Stimulated activated CD4-positive, alpha-beta T cell treated with anti-CD3 and anti-CD28 coated beads, Interleukin-15, amount 100 ng/mL, for 1 hour (primary cell): ENCODE measurements at places on chromosomes 5 and 9.
A peak's percentile ranks its signal among the peaks of the same experiment; 100 is the strongest.

DNA sequence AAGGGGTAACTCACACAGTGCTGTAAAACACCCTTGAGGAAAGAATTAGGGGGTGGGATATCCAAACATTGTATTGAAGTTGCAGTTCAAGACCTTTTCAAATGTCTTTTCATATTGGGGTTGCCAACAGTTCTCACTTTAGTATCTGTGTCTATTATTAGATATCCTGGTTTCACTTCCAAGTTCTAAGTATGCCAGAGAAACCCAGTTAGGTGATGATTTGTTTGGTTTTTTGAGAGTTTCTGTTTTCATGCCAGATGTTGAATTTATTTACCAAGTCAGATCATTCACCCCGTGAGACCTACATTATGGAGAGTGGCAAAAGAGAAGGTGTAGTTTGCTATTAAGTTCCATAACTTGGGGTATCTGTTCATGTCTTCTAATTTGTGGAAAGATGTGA is 64.5 kb downstream of the C9orf152 start:
- no peak for DNase-seq

GRCh38 chr5:172941067-172941516 is 18.1 kb upstream of the RPL26L1 start:
- DNase-seq = no peak

DNA sequence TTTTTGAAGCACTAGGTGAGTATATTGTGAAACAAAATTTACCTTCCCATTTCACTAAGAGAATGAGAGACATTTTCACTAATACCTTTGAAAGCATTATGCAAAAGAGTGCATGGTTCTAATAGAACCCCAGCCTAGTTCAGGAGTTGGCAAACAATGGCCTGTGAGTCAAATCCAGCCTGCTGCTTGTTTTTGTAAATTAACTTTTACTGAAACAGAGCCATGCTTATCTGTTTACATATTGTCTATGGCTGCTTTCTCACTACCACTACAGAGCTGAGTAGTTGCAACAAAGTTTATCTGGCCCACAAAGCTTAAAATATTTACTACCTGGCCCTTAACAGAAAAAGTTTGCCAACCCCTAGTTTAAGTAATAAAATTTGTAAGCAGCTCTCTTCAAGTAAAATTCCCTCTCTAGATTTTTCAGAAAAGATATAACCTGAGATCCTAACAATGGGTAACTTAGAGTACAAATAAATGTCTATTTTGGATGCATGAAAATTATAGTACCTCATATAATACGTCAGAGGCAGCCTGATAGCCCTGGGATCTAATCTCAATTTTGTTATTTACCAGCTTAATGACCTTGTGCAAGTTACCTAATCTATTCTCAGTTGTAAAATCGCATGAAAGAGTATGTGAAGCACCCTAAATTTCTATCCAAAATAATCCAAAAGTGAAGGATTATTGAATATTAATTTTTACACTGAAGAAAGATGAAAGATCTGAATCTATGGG is 50.7 kb upstream of the ARL15 start:
- DNase-seq = no peak

DNA sequence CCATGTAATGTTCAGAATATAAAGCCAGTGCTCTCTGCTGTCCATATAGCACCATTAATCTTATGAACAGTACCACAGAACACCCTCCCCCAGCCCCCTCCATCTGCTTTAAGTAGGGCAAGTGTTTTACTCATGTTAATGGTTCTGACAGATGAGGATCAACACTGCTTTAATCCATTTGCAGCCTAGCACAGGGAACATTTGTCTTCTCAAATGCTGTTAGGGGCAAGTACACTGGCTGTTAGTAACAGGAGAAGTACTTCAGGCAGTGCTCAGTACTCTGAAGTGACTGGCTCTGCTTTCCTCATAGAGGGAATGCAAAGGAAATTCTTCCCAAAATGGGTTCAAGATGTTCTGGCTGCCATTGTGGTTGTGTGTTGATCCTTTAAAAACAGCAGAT is 202.6 kb downstream of the DCP2 start:
- no peak for DNase-seq

DNA sequence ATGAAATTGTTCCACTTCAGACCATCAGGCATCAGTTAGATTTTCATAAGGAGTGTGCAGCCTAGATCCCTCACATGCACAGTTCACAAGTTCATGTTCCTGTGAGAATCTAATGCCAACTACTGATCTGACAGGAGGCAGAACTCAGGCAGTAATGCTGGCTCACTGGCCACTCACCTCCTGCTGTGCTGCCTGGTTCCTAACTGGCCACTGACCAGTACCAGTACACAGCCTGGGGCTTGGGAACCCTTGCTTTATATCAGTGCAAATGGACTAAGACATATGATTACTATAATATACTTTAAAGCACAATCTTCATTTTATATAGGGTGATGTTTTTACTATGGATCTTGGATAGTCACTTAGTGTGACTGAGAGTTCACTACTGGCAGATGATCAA is 259.2 kb downstream of the SLCO4C1 start:
- no peak for DNase-seq

DNA sequence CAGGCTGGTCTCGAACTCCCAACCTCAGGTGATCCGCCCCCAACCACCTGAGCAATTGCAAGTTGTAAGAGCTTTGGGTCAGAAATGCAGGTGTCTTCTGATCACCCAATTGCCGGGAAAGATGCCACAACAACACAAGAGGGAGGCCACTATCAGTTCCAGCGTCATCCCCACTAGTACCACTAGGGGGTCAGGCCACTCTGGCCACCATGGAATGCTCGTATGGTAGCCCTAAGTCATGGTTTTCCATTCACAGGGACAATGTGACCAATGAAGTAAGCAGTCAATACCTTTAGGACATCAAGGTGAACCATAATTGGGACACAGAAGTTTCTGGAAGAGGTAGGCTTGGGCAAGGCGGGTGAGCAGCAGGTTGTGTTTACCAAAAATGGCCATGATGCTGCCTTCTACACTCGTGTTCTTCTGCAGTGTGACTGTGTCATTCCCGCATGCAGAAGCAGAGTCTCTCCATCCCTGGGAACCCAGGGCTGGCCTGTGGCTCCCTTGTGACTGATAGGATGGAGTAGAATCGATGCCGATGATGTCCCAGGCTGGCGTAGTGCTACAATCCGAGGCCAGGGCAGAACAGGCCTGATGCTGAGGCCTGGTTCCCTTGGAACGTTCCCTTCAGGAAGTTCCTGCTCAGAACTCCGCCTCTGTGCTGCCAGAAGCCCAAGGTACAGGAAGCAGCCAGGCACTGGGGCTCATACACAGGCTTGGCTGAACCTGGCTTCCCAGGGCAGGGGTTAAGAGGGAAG is 42.2 kb upstream of the ANKRD33B start:
- DNase-seq = no peak

DNA sequence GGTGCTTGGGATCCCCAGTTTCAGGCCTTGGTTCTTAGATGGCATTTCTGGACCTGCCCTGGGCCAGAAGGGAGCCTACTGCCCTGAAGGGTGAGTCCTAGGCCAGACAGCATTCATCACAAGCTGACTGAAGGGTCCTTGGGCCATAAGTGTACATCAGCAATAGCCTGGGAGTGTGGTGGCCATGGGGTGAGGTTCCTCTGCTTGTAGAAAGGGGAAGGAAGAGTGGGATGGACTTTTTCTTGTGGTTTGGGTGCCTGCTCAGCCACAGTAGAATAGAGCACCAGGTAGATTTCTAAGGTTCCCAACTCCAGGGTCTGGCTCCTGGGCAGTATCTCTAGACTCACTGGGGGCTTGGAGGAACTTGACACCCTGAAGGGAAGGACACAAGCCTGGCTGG is 95.2 kb upstream of the PHF24 start:
- no peak for DNase-seq

DNA sequence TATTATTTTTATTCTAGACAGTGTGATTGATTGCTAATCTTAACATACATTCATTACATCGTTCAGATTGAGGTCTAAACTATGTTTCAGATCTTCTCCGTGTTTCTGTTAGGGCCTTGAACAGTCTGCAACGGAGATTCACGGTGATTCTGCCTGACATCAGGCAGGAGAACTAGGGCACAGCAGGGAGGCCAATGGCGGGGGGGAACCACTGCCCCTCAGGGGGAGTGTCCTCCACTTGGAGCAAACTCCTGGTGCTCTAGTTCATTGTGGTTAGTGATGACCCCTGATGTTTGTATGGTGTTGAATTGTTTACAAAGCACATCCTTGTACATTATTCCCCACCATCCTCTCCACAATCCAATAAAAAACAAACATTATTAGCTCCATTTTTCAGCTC is 173.5 kb downstream of the ZNF608 start:
- no peak for DNase-seq

GRCh38 chr9:115980502-115980901 is 173.1 kb upstream of the PAPPA start:
- DNase-seq = no peak

GRCh38 chr5:79955356-79955895 is 35.6 kb downstream of the MTX3 start:
- no peak for DNase-seq

- no peak for DNase-seq
Measured at GRCh38 chr9:84955971-84956370, 286.4 kb downstream of the NTRK2 start.

DNA sequence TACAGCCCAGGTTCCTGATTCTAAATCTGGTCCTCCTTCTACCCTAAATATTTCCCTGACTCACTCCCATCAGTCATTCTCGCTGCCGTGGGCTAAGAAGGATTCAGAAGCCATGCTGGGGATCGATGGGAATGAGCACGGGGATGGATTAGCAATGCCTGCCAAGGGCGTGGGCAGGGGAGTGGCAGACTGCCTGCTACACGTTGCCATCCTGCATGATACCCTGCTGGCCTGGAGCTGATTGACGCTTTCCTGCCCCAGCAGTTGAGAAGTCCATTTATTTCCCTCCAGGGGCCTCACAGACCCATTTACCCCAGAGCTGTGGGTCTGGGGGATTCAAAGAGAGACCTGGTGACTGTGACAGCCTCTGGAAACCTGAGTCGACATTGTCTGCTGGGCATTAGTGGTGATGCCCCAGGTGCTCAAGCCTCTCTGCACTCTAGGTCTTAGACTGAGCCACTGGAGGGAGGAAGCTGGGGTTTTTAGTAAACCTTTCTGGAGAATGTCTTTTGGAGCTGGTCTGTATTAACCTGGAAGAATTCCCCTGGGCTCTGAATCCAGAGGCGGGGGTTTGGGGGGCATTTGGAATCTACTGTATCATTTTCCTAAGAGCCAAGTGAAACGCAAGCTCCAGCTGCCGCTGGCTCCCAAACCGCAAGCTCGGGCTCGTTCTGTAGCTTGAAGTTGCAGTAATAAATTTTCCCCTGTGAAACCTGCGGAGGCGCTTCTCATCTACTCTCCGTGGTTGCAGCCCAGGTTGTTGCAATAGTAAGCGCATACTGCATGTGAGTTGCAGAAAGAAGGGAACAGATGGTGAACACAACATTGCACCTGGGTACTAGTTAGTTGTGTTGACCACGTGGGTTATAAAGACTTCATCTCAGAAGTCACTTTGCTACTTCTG is 76.3 kb upstream of the RAPGEF1 start:
- no peak for DNase-seq

- peak; percentile 68 for DNase-seq
Measured at GRCh38 chr9:113376634-113377567, at the start of gene HDHD3. HDHD3 (minus strand) TSS chr9:113376986; CDS start chr9:113374354, 2,632 bp downstream.

DNA sequence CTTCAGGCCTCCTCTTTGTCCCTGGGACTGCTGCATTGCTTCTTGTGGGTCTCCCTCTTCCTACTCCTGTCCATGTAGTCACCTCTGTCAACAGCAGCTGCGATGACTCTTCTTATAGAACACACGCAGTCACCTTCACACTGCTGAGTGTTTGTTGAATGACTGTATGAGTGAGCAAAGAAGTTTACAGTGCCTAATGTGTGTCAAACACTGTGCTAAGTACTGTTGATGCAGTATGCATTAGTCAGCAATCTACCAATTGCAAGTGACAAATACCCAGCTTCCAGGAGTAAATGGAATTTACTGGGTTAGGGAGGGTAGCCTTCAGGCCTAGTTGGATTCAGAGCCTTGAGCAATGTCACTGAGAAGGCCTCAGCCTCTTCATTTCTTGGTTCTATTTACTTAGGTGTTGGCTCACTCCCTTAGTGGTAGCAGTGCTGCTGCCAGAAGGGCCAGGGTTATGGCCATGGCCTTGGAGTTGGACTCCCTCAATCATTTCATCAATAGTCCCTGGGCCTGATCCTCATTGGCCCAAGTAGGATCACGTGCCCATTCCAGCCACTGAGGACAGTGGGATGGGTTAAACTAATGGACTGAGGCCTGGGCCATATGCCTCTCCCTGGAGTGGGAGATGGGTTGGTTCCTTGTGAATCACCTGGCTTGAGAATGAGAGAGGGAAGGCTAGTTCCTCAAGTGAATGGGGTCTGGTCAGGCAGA is 93.5 kb downstream of the RGS3 start:
- DNase-seq = no peak

- DNase-seq = no peak
Measured at GRCh38 chr5:177440211-177440989, 6.2 kb upstream of the PRR7 start.

- DNase-seq = no peak
Measured at GRCh38 chr5:154493274-154493673, 15.2 kb upstream of the HAND1 start.

DNA sequence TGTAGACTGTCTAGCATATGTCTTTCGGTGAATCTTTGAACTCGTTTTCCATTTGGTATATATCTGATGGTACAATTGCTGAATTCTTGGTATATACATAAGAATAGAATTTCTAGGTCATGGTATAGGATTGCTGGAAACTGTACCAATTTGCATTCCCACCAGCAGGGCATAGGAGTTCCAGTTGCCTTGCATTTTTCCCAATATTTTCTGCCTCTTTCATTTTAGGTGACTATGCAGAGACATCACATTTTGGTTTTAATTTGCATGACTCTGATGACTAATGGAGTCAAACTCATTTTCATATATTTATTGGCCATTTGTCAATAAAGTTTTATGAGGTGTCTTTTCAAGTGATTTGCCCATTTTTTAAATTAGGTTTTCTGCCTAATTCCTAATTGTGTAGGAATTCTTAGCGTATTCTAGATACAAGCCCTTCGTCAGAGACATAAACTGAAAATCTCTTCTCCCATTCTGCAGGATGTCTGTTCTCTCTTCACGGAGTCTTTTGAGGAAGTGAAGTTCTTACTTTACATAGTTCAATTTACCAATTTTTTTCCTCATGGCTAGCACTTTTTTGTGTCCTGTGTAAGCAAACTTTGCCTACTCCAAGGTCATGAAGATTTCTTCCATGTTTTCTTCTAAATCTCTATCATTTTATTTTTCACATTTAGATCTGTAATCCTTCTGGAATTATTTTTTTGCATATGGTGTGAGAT is 28.9 kb upstream of the PDCD1LG2 start:
- DNase-seq = no peak

DNA sequence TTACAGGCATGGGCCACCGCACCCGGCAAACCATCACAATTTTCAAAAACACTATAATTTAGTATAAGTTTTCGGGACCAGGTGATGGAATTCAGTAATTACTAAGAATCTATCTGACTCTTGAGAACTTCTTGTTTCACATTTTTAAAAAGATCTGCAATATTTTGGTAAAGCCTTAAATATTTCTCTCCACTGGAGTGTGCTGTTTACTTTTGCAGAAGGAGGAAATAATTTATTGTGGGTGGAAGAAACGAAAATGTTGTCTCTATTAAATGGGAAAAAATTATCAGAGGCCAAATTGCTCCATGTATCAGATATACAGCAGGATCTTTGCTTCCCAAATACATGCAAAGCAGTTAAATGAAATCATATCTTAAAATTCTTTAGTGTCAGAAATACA is 566.8 kb upstream of the CYLC2 start:
- no peak for DNase-seq

GRCh38 chr9:127637322-127637847 is 25.3 kb downstream of the STXBP1 start:
- DNase-seq = no peak
